ENCODE measurements at places on chromosomes 16 and 17.
A peak's percentile ranks its signal among the peaks of the same experiment; 100 is the strongest.

- no peak for DNase-seq
Measured at GRCh38 chr17:8963647-8964258, 1.8 kb downstream of the PIK3R5 start.

DNA sequence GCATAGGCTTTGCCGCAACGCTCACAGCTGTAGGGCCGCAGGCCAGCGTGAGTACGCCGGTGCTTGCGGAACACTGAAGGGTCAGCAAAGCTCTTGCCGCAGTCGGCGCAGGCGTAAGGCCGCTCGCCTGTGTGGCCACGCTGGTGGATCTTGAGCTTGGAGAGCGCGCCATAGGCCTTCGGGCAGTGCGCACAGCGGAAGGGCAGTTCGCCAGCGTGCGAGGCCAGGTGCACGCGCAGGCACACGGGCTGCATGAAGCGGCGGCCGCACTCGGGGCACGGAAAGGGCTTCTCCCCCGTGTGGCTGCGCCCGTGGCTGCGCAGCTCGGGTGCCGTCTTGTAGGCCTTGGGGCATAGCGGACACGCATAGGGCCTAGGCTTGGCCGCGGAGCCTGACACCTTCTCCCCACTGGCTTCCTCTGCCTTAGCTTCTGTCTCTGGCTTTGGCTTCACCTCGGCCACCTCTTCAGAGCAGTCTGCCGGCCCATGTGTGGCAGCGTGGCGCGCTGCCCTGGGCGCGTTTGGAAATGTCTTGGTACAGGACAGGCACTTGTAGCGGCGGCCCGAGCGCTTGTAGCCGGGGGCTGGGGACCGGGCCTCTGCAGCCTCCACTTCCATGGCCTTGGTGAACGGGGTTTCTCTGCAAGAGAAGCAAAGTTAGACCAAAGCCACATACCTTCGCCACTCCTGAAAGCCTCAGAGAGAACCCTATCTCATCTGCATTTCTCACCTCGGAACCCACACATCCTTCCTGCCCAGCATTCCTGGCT lies 10.0 kb downstream of the ZNF668 start:
- no peak for DNase-seq

GRCh38 chr16:77840673-77841501 lies 52.5 kb downstream of the VAT1L start:
- peak; percentile 6 for DNase-seq

DNA sequence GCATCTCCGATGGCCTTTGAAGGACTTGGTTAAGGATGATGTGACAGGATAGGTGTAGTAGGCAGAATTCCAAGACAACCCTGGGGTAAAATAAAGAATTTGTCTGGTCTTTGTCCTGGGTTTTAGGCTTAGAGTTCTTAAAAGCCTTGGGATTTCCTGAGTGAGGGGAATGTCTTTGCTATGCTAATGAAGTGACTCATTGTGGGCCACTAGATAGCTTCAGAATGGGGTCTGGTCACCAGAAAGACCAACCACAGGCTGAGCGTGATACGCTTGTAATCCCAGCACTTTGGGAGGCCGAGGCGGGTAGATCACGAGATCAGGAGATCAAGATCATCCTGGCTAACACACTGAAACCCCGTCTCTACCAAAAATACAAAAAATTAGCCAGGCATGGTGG lies 182.8 kb upstream of the TOX3 start:
- no peak for DNase-seq

GRCh38 chr17:47735536-47736011 lies 2.5 kb downstream of the TBX21 start:
- DNase-seq, result no peak

GRCh38 chr17:65515512-65515911 lies 45.9 kb downstream of the AXIN2 start:
- no peak for DNase-seq

DNA sequence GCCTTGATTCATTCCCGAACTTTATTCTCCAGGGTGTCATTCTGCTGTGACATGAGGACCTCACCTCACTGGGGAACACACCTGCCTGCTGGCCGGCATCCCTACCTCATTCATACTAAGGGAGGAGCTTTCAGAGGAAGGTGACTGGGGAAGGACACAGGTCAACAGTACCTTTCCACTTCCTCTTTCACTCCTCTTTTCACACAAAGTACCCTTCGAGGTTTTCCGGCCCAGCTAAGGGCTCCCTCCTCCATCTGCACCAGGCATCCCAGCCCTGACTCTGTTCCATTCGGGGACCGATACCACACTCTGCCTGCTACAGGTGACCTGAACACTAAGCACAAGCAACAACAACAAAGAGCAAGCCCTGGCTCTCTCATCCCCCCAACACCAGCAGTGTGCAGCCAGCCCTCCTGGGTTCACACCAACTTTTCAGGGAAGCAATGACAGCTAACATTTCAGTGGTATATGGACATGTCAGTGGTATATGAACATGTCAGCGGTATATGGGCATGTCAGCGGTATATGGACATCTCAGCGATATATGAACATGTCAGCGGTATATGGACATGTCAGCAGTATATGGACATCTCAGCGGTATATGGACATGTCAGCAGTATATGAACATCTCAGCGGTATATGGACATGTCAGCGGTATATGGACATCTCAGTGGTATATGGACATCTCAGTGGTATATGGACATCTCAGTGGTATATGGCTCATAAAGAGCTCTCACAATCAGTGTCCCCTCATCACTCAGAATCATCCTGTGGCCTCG lies 16.0 kb downstream of the TRIM25 start:
- no peak for DNase-seq

GRCh38 chr17:68955181-68955841 lies at the start of gene ABCA8:
ABCA8 (minus strand) TSS chr17:68955392; CDS start chr17:68942034, 13,358 bp downstream.
- DNase-seq, result peak; percentile 20

GRCh38 chr17:71505200-71505599 lies 615.6 kb upstream of the SOX9 start:
- peak; percentile 34 for DNase-seq

- no peak for DNase-seq
Measured at GRCh38 chr17:32831627-32832243, 45.2 kb downstream of the MYO1D start.

GRCh38 chr17:42198897-42199296 lies 4.6 kb upstream of the GHDC start:
- DNase-seq, result no peak

DNA sequence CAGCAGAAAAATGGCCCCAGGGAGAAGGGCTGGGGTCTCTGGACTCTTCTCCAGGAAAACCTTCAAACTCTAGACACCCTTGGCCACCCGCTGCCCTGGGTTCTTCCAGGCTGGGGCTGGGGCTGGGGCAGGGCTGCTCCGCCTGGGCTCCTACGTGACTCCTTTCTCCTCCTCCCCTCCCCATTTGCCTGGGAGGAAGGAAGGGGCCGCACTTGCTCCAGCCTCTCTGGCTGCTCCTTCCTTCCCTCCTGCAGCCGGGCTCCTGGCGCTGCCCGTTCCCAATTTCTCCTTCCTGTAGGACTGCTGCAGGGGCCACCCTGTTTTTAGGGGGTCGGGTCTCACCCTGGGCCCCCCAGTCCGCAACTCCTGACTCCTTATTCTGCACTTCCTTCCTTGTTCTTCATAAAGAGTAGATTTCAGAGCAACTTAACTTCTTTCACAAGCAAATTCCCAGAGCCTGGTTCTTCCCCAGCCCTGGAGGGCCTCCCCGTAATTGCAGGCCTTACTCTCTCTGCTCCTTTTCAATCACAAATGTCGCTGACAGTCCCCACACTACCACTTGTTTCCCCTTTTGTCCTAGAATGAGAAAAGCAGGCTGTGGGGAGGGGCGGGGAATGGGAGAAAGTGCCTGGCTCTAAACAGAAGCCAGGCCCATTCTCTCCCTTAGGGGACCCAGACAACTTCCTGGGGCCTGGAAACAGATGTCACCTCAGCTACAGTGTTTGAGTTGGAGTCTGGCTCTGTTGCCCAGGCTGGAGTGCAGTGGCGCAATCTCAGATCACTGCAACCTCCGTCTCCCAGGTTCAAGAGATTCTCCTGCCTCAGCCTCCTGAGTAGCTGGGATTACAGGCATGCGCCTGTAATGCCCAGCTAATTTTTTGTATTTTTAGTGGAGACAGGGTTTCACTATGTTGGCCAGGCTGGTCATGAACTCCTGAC lies 137.8 kb downstream of the ENGASE start:
- no peak for DNase-seq

DNA sequence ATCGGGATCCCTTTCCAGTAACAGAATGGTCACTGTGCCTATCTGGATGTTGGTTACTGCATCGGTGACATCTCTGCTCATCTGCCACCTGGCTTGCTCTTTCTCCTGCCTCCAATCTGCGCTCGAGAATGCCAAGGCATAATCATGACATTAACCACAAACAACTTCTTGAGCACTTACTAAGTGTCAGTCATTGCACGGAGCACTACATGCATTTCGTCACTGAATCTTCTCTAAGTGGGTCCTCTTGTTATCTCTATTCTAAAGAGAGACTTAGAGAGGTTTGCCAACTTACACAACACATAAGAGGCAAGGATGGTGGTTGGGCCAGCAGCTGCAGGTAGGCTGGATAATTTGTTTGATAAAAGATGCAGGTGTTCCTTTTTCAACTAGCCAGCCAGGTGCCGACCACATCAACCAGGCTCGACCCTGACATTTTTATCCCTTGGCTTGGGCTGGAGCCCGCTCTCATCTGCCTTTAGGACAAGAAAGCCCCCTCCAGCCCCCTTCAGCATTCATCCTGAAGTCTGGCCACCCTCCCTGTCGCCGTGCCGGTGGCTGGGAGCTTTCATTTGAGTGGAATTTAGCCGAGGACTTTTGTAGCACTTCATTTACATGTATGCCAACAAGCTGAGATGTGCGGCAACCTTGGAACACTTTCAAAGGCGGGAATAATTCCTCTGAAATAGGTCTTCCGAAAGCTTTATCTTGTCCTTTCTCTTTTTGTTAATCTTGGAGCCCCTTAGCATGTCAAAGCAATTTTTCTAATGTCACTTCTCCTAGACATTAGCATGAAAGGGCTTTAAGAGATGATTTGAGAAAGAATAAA lies 89.3 kb upstream of the NKD1 start:
- no peak for DNase-seq

DNA sequence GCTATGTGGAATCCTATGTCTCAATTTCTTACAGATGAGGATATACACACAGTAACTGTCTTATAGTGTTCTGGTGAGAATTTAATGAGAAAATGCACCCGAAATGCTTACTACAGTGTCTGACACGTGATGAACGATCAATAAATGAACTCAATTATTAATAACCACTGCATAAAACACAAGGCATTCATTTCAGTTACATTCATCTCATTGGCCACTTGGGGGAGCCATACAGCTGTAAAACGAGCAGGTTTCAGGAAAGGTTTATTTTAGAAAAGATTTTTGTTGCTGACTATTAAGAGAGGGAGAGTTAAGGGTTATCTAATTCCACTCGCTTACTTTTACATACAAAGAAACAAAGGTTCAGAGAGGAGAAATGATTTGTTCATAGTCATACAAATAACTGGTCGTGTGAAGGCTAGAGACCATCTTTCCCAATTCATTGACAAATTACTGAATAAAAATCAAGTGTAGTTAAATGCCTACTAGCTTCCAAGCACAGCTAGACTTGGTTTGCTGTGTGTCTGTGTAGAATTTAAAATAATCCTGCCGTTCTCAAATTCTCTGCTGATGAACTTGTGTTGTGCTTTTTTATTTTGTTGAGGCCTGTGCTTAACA lies 160.1 kb downstream of the MAP2K4 start:
- DNase-seq, result peak; percentile 69

DNA sequence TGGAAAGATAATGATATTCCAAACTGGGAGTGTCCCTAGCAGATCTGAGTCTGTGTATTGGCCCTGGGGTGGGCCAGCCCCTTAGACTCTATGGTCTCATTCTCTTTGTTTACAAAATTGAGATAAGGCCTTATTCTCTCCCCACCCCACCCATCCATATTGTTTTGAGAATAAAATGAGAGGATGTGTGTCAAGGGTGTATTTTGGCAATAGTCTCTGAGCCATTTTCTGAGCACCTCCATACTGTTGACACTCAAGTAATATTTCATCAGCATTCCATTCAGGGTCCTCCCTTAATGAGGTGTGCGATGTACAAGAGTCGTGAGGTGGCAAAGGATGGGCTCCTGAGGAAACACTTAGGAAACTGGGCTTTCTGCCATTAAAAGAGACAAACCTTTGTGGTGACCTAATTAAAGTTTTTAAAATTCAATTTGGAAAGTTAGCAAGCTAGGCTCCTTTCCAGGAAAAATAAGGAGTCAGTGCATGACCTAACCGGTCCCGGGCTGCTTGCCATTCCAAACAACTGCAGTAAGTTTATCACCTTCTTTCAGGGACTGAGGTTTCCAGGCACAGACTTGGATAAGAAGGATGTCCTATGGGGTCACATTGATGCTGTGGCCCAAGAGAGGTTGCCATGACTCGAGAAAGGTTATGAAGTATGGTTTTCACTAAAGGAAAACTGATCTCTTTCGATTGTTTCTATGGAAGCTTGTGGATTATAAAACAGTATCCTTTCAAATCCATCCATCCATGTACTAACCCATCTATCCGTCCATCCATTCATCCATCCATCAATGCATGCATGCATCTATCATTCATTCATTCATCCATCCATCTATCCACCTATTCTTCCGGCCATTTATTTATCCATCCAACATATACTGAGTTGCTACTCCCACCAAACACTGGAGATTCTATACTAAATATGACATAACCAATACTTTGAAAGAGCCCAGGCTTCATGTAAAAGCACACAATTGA lies 443.3 kb downstream of the UTP18 start:
- DNase-seq, result peak; percentile 52

GRCh38 chr17:8210761-8211458 lies 535 bp upstream of the AURKB start:
- no peak for DNase-seq

GRCh38 chr16:49424961-49425360 lies 51.4 kb downstream of the C16orf78 start:
- DNase-seq, result no peak

- peak; percentile 34 for DNase-seq
Measured at GRCh38 chr16:81401035-81401950, 43.3 kb upstream of the CMIP start.

DNA sequence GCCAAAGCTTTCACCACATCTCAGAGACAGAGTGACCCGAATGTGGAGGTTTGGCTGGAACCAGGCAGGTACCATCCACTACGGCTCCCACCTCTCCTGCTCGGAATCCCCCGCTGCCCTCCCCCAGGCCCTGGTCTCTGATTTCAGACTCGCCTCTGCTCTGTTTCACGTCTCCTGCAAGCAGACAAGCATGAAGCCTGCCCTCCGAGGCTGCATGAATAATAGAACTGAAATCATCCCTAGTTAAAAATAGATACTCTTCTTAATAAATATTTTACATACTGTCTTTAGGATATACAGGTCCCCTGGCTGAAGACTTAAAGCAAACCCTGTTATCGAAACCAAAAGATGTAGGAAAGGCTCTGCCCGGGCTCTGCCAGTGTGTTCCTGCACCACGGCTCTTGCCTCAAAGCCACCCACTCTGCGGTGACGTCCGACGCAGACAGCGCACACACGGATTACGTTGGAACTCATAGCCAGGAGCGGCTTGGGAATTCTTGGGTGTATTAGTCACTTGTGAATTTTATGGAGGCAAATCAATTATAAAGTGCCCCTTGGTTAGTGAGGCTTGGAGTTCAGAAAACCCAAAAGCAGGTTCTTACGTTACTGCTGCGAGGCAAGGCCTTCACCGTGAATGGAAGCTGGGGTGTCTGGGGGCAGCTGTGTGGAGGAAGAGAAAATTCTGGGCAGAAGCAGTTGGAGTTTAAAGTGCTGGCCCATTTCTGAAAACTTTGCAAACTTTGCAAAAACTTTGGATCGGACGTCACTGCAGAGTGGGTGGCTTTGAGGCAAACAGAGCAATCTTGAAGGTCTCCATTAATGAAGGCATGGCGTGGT lies 25.6 kb upstream of the NPTX1 start:
- DNase-seq, result peak; percentile 54

- DNase-seq, result no peak
Measured at GRCh38 chr17:74623693-74624093, at the start of gene CD300E. CD300E (minus strand) TSS chr17:74623738; CDS start chr17:74623621, 117 bp downstream.

GRCh38 chr16:57084996-57085395 lies 7.4 kb upstream of the CPNE2 start:
- no peak for DNase-seq
